T follicular helper cell (primary cell): ENCODE measurements at places on chromosomes 7 and 10.

- no peak for DNase-seq
These were observed 2.6 kb downstream of the ABCA13 start for GRCh38 chr7:48173756-48174382.

DNA sequence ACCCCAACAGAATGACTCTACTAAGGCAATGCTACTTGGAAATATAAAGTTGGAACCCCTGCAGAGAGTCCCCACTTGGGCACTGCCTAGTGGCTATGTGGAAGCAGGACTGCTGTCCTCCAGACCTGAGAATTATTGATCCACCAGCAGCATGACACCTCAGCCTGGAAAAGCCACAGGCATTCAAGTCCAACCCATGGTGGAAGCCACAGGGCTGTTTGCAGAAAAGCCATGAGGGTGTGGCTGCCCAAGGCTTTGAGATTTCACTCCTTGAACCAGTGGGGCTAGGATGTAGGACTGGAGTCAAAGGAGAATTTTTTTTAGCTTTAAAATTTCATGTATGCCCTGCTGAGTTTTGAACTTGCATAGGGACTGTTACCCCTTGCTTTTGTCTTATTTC lies 13.6 kb upstream of the GHRHR start:
- DNase-seq: no peak

DNA sequence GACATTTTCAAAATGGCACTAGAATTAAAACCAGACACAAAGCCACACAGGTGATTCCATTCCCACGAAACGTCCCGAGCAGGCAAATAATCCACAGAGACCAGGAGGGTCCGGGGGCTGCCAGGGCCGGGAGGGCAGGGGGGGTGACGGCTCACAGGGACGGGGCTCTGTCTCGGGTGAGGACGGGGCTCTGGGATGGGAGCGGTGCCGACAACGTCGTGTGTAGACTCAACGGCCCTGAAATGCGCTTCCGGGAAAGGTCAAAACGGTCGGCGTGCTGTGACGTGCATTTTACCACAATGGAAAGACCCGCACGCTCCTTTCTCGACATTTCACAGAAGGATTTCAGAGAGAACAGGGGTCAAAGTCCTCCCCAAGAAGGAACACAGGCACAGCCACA lies 63.3 kb upstream of the PDGFA start:
- DNase-seq: no peak

- no peak for DNase-seq
These were observed 48.4 kb upstream of the CCDC3 start for GRCh38 chr10:13049774-13050420.

DNA sequence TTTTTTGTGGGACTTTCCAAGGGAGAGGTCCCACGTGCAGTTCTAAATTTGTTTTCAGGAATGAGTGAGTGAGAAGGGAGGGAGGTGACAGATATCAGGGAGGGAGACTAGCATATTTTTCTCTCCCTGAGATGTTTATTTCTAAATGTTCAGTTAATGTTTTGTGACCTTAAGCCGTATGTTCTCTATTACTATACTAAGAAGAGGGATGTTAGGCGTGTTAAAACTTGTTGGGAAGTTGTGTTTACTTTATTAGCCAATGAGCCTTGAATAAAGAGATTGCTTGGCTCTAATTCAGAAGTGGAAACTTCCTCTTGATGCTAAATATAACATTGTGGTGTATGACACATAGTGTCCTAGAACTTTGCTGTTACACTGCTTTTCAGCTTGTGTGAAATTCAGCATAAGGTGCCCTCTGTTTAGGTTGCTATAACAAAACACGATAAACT lies 37.3 kb downstream of the DNAH11 start:
- no peak for DNase-seq

DNA sequence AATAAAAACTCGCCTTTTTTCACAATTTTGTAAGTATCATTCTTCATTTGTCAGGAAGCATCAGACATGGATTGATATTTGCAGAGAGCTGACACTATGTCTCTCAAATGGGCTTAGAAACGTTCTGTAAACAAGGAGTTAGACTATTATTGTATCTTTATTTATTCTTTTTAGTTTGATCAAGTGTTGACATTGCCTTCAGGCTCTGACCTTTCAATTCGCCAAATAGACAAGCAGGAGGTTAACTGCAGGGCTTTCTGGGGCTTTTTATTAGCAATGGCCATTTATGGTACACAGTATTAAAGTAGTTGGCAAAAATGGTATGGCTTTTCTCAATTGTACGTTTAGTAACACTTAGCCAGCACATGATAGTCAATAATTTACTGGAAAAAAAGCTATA lies 221.7 kb downstream of the ZWINT start:
- no peak for DNase-seq

DNA sequence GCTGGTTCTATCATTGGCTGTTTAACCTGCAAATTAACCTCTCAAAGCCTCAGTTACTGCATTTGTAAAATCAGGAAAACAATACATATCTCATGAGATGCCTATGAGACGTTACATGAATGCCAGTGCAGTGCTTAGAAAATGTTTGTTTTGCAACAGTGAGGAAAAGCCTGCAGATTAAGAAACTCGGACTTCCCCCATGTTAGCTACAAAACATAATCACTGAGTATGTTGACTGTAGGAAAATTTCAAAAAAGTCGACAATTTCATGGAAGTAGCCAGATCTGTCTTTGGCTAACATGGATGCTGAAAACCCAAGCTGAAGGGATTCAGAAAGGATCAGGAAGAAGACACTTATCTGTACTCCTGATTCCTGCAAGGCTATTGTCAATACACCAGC lies 121.4 kb downstream of the TRIL start:
- DNase-seq: no peak

DNA sequence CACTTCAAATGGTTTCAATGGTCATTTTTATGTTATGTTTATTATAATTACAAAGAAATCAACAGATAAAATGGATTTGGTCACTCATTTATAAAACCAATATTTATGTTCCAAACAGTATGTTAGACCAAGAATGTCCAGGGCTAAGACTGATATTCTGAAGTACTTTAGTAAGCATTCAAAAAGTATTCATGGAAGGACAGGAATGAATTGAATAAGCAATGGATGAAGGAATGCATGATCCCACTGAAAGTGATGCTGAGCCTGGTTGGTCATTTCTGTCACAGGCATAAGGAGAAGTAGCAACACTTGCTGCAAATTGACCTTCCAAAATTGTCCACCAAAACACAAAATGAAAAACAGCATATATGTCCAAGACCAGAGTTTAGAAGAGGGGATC lies 189.0 kb upstream of the CELF2 start:
- DNase-seq: no peak

DNA sequence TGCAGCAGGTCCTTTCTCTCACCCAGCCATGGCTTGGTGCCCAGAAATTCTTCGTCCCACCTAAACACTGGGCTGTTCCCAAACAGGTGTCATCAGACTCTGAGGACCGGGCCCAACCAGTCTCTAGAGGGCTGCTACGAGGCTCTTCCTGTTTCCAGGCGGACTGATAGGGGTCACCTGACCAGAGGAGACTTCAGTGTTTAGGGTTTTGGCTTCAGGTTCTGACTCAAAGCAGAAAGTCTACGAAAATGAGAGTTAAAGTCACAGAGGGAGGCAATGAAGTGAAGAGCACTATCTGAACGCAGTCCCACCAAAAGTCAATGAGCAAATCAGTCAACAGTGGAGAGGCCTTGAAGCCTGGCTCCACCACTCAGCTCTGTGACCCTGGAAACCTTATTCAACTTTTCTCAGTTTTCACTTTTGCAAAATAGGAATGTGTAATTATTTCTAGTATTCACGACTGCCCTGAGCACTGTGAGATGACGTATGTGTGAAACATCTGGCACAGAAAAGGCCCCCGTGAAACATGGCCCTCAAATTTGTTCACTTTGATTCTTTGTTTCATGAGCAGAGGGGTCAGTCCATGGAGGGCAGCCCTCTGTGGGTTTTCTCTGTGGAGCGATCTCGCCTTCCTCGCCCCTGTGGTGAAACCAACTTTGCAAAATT lies 189.9 kb upstream of the PDE1C start:
- DNase-seq: no peak

- DNase-seq: peak; percentile 52
These were observed 9.0 kb downstream of the MRPL32 start for GRCh38 chr7:42940985-42941847.

DNA sequence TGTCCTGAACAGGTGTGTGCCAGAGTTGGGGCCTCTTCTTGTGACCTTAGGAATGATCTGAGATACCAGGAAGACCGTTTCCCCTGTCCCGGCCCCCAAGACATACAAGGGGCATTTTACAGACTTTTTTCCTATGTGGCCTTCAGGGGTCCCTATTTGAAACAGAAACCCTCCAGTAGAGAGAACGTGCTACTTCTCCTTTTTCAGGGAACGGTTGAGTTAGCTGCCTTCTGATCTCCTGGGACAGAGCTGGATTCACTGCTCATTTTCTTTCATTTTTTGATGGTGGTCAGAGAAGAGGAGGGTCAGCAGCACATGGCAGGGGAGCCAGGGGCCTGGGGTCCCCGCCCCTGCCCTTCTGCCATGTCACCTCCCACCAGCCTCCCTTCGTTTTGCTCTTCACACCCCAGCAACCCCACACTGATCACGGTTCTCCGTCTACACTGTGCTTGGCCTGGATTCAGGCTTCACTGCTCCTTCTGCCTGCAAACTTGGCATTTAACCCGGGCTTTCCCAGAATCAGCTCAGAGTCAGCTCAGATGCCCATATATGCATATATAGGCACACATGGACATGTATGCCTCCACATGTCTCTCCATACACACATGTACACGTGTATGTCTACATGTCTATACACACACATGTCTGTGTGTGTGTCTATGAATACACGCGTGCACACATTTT lies 138.1 kb upstream of the BTBD16 start:
- no peak for DNase-seq

DNA sequence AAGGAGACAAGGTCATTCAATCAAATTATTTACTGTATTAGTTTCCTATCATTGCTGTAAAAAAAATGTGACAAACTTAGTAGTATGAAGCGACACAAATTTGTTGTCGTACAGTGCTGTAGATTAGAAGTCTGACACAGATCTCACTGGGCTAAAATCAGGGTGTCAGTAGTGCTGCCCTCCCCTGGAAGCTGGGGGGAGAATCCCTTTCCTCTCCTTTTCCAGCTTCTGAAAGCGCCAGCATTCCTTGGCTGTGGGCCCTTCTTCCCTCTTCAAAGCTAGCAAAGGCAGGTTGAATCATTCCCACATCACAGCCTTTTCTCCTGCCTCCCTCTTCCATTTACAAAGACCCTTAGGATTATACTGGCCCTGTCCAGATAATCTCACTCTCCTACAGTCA lies 28.0 kb downstream of the VPS41 start:
- DNase-seq: no peak

DNA sequence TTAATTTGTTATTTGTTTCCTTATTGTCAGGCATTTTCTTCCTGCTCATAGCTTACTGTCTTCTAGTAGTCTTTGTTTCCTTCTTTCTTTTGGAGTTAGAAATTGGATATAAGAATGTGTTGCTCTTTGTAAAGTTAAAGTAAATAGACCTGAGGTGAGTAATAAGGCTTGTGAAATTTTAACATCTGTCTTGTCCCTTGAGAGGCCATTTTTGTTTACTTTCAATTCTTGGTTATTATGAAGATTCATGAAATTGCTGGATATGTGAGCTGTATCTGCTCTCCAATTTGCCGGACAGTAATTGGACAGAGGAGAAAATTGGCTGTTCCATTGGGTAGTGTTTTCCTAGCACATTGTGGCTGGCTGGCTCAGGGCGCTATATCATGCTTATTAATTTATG lies 260.7 kb downstream of the EXOC4 start:
- DNase-seq: no peak
